K562 (cell line): ENCODE measurements at places on chromosomes 11 and 22.
A peak's percentile ranks its signal among the peaks of the same experiment; 100 is the strongest.

DNA sequence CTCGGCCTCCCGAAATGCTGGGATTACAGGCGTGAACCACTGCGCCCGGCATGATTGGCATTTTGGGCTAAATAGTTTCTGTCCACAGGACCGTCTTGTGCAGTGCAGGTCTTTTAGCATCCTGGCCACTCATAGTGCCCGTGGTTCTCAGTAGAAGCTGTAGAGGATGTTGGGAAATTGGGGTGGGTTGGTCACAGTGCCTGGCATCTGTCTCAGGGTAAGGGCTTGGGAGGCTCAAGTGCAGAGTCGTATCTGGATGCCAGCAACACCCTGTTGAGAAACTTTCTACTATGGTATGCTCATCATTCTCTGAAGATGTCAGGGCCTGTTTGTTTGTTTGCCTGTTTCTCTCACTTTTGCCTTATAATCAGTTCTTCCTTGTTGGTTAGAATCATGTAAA, 21.9 kb downstream of the UBE2L3 start:
- no peak for DNase-seq

- no peak for DNase-seq
Measured at GRCh38 chr22:35312198-35313059, 12.7 kb downstream of the TOM1 start.

DNA sequence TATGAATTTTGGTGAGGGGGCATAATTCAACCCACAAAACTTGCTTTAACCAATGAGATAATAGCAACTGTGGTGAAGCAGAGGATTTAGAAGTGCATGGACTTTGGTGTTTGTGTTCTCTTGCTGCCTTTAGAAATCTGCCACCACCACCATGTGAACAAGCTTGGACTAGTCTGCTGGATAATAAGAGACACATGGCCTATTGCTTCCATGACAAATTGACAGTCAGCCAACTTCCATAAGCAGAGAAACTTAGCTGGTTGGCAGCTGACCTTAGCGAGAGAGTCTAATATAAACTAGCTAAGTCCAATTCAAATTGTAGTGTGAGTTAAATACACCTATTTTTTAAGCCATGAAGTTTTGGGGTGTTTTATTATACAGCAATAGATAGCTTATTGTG, 482.1 kb upstream of the ANO5 start:
- DNase-seq: no peak

DNA sequence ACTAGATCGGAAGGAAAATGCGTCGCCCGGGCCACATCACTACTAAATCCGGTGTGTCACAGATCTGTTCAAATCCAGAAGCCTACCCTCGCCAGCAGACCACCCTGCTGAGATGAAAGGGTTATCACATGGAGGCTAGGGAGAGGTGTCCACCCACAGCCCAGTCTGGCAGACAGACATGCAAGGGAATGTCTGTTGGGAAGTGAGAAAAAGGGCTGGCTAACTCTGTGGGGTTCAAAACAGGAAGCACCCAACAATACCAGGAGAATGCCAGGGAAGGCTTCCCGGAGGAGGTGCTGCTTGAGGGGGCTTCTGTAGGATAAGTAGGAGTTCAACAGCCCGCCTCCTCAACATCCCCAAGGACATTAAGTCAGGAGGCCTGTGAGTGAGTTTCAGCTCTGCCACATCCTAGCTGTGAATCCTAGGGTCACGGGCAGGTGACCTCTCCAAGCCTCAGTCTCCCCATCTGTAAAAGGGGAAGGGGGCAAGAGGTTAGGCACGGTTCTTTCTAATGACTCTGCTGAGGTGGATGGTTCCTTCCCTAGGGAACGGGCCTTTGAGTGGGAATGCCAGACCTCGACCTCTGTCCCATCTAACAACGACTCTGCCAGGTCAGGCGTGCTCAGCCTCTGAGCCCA, 1.1 kb downstream of the TPST2 start:
- no peak for DNase-seq

DNA sequence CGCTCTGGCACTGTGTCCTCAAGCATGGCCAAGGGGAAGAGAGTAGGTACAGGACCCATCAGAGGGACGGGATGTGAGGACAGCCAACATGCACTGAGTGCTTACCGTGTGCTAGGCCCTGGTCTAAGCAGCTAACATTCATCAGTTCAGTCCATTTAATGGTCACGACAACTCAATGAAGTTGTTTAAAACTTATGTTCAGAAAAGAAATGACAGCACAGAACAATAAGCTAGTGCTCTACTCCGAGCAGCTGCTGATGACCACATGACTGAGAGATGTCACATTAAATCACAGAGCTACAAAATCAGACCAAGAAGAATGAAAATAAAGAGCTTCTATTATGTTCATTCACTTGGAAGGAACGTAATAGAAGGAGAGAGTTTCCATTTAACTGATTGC, 26.3 kb downstream of the PRDM10 start:
- DNase-seq: no peak

DNA sequence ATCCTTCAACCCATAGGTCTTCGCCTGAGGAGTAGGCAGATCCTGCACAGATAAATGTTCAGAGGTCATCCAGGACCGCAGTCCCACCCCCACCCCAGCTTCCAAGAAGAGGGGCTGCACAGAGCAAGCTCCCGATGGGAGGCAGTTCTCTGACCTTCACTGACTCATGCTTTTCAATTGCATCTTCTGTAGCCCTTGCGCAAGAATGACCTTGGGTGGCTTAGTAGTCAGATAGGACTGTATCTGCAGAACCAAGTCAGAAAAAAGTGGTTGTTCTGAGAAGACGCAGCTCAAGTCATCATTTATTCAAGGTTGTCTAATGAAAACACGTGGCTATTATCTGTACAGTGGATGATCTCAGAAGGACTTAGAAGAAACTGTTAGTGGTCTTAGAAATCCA, 16.4 kb upstream of the GRAMD1B start:
- DNase-seq: no peak

GRCh38 chr11:94519478-94520084, 7.3 kb downstream of the C11orf97 start:
- peak; percentile 40 for DNase-seq

- no peak for DNase-seq
Measured at GRCh38 chr11:66316849-66317251, at the start of gene CD248. TSS of gene CD248 (minus strand) at chr11:66317044. CDS start at chr11:66317027, 17 bp downstream.

- peak; percentile 87 for DNase-seq
Measured at GRCh38 chr22:28442264-28442710, 237.4 kb downstream of the TTC28 start.

GRCh38 chr11:7575841-7576725, 62.3 kb downstream of the PPFIBP2 start:
- no peak for DNase-seq

- no peak for DNase-seq
Measured at GRCh38 chr11:48193876-48194275, 22.7 kb upstream of the OR4B1 start.

DNA sequence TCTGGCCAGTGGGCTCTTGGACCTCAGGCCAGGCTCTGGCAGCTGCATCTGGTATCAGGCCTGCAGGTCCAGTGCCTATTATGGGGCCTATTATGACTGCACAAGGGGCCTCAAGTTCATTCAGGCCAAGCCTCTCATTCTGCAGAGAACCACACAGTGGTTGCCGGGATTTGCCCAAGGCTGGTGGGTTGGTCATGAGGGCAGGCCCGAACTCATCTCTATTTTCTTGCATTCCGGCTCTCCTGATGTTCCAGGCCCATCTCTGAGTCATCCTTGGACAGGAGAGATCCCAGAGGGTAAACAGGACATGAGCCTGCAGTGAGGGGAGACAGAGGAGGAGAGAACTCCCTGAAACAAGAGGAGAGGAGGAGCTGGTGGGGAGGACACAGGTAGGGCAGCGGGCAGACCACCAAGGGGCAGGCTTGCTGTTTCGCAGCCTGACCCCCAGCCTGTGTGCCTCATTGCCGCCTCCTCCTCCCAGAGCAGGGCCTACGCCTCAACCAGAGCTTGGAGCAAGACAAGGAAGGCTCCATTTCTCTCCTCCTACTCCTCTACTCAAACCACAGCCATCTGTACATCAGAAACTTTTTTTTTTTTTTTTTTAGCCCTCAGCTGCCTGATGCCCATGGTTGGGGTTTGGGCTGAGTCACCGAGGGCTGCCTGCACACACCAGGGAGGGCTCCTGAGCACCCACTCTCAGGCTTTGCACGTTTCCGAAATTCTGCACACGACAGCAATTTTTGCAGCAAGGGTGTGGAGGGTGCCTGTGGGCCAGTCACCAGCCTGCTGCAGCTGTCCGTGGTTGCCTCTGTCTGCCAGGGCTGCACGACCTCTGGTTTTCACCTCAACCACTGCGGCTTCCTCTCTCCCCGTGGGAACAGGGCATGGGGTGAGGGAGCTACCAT, 12.7 kb upstream of the TREH start:
- no peak for DNase-seq

DNA sequence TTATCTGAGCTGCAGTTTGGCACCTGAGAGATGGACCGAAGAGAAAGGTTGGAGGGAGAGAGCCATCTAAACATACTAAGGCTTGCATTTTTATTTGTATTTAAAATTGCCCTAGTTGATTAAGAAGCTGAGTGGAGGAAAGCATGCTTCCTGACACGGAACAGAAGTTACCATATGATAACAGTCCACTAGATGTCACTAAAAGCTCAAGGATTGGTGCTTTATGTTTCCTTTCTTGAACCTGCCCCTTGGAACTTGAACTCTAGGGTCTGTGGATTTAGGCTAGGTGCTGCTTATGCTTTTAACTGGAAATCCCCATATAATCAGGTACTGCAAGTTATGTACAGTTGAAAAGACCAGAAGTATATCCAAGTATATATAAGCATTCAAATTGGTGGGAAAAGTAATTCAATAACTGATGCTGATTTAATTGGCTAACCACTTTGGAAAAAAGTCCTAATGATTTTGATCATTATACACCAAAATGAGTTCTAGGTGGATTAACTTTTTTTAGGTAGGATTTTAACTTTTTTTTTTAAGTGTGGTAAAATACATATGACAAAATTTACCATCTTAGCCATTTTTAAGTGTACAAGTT, 9.5 kb downstream of the RBMXL2 start:
- DNase-seq: peak; percentile 46

DNA sequence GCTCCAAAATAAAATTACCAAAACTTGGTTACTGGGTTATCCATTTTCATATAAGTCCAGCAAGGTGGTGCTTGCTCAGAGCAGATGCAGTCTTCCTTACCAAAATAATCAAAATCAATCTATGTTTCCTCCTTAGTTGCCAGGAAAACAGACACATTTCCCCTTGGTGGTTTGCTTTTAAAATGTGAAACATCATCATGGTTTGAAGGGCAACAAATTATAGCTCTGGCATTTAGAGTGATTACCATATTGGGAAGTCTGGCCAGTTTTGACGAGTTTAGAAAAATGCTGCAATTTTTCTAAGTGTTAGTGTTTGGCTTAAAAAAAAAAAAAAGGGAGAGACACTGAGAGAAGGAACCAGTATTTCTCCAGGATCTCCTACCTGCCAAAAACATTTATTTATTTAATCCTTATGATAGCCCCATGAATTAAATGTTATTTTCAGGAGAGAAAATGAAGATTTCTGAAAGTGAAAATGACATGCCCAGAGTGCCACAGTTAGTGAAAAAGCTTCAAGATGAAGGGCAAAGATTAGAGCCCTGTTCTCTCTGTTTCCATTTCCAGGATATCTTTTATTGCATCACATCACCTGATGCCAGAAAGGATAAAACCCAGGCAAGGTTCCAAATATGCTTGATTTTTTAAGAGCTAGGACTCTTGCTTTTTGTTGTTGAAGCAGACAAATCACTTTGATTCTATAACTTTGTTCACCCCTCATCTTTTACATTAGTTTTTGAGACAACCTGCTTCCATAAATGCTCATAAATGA, 29.6 kb upstream of the TBCEL start:
- DNase-seq: no peak

DNA sequence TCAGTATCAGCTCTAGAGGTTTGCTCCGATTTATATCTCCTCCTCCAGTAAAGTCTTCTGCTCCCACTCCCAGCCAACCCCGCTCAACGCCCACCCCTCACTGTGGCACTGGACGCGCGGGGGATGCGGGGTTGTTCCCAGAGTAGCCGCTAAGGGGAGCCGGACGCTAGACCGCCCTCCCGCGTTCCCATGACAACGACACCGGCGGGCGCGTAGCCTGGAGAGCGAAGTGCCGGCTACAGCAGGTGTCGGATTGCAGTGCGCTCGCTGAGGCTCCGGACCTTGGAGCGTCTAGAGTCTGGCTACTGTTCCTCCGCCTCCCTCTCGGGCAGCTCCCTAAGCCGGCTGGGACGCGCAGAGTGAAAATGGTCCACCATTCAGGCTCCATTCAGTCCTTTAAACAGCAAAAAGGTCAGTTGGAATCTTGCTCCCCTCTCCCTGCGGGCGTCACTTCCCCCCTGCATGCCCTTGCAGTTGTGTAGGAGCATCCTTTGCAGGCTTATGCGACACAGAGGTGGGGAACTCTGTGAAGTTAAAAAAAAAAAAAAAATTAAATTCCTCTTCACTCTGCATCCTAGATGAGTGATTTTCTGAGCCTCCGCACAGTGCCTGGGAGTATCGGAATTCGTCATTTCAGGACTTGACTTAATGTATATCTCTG, at the start of gene ANO3:
ANO3 (plus strand) TSS at position 220 of the 661 bp plus-strand sequence; CDS start at position 366, 146 bp downstream.
- DNase-seq: peak; percentile 56

DNA sequence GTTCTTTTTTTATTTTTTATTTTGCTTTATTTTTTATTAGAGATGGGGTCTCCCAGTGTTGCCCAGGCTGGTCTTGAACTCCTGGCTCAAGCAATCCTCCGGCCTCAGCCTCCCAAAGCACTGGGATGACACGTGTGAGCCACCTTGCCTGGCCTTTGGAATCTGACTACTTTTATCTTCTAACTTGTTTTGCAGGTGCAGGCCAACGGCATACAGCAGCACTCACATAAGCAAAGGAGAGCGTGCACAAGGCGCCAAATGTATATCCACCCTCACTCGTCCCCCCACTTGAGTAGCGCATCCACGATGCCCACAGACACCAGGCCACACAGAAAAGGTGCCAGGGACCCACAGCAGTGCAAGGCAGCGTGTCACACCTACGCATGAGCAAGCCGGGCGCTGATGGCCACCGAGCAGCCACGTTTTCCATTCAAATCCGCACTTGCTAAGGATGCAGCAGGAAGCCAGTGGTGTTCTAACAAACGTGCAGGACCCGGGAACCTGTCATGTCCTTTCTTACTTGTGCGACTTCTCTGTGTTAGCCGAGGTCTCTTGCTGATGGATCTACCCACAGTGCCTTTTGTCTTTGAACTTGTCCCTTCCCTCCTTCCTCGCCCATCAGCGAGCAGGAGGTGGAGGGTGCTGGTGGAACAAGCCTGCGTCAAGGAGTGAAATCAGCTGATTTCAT, 5.9 kb downstream of the ASCL2 start:
- peak; percentile 2 for DNase-seq

GRCh38 chr22:19110064-19110458, 12.2 kb downstream of the DGCR2 start:
- peak; percentile 63 for DNase-seq
